ENCODE measurements at places on chromosomes 3 and 15.

GRCh38 chr15:96701443-96701842 is 370.9 kb downstream of the NR2F2 start:
- no peak for DNase-seq

DNA sequence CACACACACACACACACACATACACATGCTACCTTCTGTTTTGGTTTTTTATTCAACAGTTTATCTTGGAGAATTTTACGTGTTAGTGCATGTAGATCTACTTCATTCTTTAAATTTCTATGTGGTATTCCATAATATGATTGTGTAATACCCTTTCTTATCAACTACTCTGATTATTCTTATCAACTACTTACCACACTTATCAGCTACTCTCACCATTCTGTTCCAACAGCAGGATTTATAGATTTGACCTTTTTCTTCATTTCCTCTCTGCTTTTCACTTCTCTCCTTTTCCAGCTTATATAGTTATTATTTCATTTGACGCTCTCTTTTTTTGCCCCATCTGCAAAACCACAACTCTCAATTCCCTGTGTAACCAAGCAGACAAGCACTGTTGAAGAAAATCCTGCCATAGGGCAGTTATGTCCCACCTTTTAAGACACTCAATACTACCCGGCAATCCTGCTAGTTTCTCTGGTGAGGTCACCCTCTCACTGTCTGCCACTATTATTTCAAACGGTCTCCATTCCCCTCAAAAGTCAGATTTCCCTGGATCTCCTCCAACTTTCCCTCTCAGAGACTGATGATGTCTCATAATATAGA is 56.9 kb upstream of the SATB1 start:
- DNase-seq: no peak

DNA sequence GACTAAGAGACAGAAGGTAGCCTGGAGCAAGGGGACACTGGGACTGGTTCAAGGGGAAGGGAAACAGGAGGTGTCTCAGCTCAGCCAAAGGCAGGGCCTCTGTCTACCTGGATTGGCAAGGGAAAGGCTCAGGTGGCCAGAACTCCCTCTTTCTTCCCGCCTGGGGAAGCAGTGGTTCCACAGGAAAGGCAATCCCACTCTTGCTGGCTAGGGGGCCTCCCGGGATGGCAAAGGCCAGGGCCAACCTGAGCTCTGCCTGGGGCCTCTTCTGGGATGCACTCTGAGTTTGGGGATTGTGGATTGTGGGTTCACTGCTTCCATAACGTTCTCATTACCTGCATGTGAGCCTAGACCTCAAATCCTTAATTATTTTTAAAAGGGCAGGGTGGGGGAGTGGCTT is 13.0 kb upstream of the PARP6 start:
- DNase-seq: no peak

- DNase-seq: peak; percentile 70
Measured at GRCh38 chr15:52528564-52529340, at the start of gene MYO5A. MYO5A (minus strand) TSS chr15:52528880; CDS start chr15:52528806, 74 bp downstream.

DNA sequence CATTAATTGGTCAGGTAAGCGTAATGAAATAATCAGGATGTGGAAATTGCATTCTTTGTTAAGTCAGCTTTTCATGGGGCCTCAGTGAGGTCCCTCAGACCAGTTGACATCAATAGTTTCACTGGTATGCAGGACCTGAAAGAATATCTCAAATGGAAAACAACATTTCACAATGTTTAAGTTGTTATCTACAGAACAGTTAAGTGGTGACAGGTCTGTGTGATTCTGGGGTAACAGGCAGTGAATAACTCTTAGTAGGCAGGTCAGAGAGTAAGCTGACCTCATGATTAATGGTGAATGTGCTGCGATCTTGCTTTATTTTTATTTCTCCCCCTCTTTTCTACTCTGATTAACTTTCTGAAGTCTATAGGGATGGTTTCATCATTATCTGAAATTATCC is 28.9 kb upstream of the ACP3 start:
- DNase-seq: no peak

DNA sequence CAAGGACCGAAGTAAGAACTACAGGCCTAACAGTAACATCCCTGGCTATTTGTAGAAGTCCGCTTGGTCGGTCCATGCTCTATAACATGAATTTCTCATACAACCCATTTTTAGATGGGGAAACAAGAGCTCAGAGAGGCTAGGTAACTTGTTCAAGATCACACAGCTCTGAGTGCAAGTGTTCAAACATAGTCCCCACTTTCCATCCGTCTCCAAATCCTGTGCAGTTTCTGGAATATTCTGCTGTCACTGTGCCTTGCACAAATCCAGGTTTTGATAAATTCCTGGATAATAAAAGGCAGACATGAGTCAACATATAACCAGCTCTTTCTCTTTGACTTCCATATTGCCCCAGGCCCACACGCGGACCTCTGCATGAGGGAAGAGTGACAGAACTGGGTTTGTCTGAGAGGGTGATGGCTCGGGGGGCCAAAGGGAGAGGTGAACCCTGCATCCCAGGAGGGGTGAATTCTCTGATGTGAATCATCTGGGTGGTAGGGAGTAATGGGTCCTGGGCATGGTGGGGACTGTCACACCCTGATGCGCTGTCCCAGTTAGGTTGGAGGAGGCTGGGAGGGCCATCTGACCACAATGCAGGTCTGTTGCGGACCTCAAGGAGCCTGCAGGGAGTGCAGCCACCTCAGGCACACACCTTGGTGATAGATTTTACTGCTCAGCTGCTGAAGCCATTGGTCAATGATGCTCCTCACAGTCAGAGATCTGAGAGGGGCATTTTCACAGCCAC is 162.2 kb downstream of the SMAD6 start:
- DNase-seq: no peak

DNA sequence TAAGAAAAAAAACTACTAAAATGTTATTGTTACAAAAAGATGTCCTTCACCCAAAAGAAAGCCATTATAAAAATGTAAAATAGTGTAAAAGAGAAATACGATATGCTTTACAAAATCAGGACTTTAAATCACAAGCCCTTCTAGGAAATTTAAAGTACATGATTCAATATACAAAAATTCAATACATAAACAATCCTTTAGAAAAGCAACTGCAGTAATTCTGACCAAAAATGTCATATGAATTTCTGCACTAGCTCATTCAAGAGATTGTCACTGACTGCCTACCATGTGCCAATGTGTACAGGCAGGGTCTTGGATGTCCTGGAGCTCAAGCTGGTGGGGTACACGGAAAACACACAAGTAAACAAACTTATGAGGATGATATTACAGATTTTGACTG is 2.5 kb downstream of the MORC1 start:
- no peak for DNase-seq

DNA sequence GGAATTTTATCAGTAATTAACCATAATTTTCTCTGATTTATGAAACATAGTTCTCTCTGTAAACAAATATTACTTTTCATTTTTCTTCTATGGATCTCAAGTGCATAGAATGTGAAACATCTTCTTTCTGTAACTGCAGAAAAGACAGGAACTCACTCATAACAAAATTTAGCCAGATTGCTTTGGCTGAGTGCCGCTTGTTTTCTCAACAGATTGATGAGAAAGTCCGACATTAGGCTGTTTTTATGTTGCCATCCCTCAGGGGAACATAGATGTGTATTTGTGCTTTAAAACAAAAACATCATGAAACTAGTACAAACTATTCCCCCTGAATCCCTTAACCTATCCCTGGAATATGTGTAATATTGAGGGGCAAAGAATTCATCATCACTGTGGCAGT is 154.2 kb downstream of the B3GALNT1 start:
- DNase-seq: no peak

Measured in stimulated activated effector memory CD8-positive, alpha-beta T cell treated with anti-CD3 and anti-CD28 coated beads, Interleukin-12 subunit alpha, Interleukin-12 subunit beta, amount 100 ng/mL, for 72 hours (primary cell).